Mucosa of gallbladder (tissue), 1 donor: ENCODE measurements at places on chromosomes 13 and 19. TPM values are rescaled to one million over a fixed set of nuclear protein-coding genes. Genes with fewer than 3 reads are reported as not detected.

GRCh38 chr19:18879579-18880373, 16.2 kb downstream of the CERS1 start:
- DNase-seq = no peak

GRCh38 chr19:10642473-10643171, 11.5 kb upstream of the ILF3 start:
- no peak for DNase-seq

DNA sequence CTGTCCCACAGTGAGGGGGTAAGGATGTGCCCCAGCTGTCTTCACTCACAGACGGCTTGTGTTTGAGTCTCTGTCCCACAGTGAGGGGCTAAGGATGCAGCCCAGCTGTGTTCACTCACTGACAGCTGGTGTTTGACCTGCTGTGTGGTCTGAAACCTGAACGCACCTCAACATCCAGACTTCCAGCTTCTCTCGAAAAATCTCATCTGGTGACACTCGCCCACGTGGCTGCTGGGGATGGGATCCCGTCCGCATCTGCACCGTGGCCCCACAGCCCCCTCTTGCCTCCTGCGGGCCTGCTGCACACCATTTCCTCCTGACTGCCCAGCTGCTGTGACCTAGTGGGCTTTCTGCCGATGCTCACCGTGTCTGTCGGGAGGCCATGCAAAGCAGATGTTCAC, 27.3 kb downstream of the CHAF1A start:
- DNase-seq = no peak

DNA sequence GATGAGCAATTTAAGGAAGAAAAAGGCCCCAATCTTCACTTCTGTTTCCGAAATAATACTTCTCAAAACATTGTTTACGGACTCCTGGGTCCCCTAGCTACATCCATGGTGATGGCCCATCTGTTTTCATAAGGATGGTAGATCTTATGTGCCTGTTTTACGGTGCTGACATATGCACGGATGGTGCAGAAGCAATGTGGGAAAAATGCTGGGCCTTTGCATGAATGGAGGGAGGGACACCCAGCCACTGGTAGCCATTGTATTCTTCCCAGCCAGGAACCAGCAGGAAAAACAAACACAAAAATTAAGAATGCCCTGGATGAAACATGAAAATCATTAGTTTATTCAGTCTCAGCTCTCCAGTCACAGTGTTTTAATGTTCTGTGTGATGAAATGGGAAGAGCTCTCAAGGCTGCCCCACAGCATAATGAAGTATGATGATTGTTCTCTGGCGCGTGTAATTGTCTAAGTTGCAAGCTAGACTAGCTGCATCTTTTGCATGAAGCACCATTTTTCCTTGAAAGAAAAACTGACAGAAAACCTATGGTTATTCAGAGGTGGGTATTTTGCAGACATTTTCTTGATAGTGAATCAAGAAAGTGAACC, 1201.1 kb upstream of the SLC10A2 start:
- no peak for DNase-seq

DNA sequence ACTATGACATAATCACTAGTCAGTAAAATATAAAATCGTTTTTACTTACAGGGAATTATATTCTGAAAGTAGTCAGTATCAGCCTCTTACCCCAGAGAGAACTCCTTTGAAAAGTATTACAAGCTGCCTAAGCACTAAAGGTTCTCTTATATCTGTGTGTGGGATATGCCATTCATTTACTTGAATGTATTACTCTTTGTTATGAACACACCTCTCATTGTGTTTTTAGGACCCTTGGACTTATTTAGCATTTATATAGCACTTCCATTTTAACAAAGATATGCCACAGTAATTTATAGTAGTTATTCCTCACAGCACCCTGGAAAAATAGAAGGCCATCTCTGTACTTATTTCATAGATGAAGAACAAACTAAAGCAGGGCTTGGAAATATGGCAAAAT, 1178.0 kb downstream of the OLFM4 start:
- no peak for DNase-seq

DNA sequence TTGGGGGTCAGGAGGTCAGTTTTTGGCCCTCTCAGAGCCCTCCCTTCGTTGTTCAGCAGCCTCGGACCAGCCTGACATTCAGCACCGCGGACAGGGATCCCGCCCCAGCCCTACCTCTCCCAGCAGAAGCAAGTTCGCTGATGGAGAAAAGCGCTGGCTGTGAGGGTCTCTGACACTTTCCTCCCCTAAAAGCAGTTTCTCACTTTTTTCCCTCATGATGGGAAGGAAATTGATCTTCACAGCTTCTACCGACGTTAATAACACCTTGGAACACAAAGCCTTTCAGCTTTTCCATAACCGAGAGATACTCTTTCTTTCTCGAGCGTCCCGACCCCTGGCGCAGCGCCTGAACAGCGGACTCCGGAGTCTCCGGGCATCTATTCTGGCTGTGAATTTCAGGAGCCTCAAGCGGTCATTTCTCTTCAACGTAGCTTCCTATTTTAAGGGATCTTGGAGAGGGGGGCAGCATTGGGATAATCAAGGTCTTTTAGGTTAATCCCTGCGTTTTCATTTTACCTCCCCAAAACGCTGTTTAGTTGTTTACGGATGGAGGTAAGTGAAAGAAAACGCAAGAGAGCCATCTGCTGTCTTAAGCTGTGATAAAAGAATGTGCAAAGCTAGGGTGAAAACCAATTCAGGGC, 467.2 kb downstream of the ITGBL1 start:
- DNase-seq = no peak

DNA sequence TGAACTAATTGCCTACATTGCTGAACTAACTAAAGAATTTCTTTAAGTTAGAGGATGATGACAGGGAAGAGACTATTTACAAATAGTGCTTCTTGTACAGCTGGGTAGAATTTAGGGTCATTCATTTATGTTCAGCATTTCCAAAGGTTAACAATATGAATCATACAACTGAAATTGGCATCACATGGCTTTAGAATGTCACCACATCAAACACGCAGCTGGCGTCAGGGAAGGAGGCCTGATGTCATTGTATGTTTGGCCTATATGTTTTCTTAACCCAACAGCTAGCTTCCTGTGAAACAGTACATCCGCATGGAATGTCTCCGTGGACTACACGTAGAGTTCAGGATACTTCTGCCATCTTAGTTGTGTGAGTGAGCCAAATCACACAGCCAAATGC, 99.0 kb upstream of the TNFSF11 start:
- DNase-seq = no peak

DNA sequence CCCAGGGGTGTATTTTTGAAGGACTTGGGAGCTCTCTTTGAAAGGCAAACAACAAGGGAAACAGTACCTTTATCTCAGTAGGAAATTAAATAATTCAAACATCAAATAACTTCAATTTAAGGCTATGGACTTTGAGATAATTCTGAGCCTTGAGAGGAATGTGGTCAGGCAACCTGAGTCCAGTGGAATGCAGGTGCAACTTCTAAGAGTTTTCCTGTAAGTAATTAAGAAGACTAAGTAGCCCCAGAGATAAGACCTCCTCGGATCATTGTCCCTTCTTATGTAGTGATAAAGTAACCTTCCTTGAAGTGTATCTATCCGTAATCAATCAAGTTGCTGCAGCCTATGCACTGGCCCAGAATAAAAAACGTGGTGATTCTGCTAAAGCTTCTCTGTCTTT, 29.2 kb downstream of the ZNF701 start:
- DNase-seq = no peak

DNA sequence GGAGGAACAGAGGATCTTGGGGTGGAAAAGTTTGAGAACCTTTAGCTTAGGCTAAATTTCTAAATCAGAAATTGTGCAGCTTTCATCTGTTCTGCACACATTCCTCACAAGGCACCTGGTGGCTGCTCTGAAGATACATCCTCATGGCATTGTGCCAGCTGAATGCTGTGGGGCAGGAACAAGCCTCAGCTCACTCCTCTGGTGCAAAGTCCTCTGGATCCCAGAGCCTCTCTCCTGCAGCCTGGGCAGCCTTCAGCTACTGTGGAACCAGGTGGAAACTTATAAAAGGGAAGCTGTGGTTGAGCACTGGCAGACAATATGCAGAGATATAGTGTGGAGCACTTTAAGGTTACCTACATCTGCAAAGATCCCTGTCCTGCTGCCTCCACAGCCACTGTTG, 72.3 kb downstream of the KCTD12 start:
- peak; percentile 90 for DNase-seq

- peak; percentile 12 for DNase-seq
Measured at GRCh38 chr19:38993271-38993670, 17.7 kb upstream of the FBXO17 start.

DNA sequence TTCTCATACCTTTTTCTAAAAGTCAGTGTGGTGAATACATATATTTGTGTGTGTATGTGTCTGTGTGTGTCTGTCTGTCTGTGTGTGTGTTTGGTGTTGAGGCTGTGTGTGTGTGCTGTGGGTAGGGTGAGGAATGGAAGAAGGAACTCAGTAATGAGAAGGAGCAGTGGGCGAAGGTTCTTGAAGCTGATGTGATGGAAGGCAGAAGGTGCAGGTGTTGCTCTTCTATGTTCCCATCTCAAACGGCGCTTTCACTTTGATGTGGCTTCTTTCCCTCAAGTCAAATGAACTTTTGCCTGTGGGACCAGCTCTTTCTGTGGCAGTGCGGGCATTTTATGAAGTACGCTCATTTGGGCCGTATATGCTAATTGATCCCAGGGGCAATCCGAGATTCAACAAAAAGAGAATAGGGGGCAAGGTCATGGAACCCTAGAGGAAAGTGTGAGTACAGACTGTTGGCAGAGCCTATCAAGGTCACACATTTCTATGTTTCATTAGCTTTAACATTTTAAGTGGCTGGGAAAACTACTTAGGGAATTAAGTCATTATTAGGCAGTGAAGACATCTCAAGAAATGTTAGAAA, 15.2 kb downstream of the BIVM start:
- no peak for DNase-seq

DNA sequence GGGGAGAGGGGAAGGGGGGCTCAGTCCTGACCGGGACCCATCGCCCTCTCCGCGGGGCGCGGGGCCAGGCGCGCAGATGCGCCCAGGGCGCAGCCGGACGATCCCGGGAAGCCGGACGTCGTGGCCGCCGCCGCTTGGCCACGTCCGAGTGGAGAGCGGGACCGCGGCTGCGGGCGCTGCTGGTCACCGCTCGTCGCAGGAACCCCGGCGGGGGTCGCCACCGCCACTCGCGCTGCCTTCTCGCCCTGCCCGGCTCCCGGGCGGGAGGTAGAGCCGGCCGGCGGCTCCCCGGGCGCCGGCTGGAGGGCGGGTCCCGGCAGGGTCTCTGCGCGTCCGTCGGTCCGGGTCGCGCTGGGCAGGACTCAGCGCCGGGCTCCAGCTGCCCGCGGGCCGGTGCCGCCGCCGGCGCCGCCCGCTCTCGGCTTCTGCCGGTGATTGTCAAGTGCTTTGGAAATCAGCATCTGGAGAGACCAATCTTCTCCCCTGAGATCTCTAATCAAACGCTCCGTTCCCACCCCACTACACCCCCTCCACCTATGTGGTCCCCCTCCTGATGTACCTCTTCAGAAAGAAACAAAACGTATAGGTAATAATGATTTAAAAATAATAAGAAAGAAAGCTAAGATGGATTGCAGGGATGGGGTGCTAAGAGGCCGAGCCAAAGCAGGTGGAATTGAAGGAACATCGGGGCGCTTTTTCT, 464.4 kb downstream of the ITGBL1 start:
- no peak for DNase-seq

GRCh38 chr13:29654843-29655547, 59.5 kb upstream of the SLC7A1 start:
- DNase-seq = no peak

GRCh38 chr19:1582201-1582600, 10.5 kb downstream of the MBD3 start:
- no peak for DNase-seq

The SPACA6 gene
- total RNA-seq = 29.3 TPM

The ADGRE3 gene
- not detected for total RNA-seq

The SLC25A41 gene
- total RNA-seq = 0.72 TPM

The ITPKC gene
- 21.4 TPM for total RNA-seq

The CDKN2D gene
- 6.2 TPM for total RNA-seq

The IL17D gene
- total RNA-seq = 7.1 TPM

The ASPDH gene
- not detected for total RNA-seq

The NCR1 gene
- 0.32 TPM for total RNA-seq

The KLK15 gene
- not detected for total RNA-seq
